ENCODE measurements at places on chromosomes 6 and 20.

DNA sequence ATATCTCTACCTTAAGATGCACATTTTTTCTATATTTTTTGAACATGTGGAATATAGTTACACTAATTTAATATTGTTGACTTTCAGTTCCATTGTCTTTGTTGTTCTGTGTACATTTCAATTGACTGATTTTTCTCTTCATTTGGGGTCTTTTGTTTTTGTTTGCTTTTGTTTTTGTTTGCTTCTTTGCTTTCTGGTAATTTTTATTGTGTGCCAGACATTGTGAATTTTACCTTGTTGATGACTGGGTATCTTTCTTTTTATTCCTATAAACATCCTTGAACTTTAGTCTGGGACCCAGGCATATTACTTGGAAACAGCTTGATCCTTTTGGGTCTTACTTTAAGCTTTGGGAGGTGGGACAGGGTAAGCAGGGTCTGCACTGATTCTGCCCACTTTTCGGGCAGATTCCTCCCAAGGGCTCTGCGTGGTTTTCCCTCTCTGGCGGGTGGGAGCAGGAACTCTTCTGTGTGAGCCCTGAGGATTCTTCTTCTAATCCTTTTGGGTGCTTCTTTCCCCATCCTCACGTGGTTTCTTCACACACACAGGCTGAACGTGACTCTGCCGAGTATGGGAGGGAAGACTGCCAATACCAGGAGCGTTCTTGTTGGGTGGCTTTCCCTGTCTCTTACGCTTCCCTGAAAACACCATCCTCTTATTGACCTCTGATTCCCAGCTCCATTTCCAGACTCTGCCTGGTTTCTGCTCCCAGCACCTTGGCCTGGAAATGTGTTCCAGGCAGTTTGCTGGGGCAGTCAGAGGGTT is 200.5 kb downstream of the ARID1B start:
- no peak for DNase-seq

- DNase-seq: no peak
These were observed 17.4 kb downstream of the PRPH2 start for GRCh38 chr6:42704937-42705374.

DNA sequence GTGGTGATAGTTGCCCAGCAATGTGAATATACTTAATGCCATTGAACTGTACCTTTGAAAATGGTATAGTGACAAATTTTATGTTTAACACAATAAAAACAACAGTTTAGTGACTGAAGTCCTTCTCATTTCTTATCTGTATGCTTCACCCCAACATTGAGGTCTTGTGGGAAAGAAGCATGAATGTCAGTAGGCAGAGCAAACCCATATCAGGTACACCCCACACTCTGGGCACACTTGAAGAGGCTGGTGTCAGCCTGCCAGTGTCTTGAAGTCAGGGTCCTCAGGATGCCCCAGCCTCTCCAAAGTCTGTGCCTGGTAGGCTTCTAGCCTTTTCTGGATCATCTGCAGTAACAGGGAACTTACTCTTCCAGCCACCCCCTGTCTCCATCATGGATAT is 51.2 kb downstream of the CD164 start:
- DNase-seq: no peak

GRCh38 chr6:13308332-13308731 is 20.0 kb downstream of the TBC1D7 start:
- no peak for DNase-seq

GRCh38 chr6:110395221-110395620 is 20.2 kb downstream of the DDO start:
- no peak for DNase-seq

GRCh38 chr6:75142721-75143120 is 63.1 kb downstream of the COL12A1 start:
- DNase-seq: no peak

DNA sequence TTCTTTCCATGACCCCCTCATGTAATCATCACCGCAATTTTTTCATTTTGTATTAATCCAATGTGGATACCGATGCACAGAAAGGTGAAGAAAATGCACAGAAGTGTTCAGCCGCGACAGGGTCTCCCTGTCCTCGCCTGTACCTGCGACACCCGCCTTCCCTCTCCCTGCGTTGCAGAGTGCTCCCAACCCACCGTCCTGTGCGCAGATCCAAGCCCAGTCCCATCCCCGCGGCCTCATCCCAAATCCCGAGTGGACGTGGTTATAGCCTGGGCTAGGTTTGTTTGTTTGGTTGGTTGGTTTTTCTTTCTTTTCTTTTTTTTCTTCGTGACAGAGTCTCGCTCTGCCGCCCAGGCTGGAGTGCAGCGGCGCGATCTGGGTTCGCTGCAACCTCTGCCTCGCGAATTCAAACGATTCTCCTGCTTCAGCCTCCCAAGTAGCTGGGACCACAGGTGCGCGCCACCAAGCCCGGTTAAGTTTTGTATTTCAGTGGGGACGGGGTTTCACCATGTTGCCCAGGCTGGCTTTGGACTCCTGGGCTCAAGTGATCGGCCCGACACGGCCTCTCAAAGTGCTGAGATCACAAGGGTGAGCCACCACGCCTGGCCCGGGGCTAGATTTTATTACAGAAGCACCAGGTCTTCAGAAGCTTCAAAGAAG is 536 bp upstream of the RAET1G start:
- no peak for DNase-seq

DNA sequence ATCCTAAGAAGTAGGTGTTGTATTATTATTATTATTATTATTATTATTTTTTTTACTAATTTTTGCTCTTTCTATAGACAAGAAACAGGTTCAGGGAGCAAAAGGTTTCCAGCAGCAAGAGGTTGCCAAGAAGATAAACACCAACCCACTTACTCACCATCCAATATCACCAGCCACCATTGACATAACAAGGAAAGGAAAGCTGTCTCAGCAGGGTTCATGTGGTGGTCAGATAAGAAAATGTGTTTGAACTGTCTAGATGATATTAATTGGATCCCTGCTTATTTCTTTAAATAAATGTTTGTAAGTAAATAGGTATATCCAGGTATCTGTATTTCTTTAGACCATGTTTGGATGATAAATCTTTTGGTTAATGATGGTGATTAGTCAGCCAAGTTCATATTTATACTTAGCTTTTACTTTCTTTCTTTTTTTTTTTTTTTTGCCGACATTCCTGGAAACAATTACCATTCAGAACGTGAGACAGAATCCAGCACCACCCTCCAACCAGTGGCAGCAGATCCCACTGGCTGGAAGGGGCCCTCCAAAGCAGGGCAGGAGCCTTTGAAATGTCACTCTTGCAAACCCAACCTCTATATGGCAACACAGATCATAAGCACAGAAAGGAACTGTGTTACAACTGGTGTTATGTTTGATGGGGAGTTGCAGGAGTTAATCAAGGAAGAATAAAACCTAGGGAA is 139.2 kb upstream of the ECI2 start:
- no peak for DNase-seq
